LHCN-M2 (cell line): ENCODE measurements at places on chromosomes 6 and 20.
A peak's percentile ranks its signal among the peaks of the same experiment; 100 is the strongest.

GRCh38 chr6:2920671-2921112 lies 17.6 kb upstream of the SERPINB9 start:
- DNase-seq: no peak

DNA sequence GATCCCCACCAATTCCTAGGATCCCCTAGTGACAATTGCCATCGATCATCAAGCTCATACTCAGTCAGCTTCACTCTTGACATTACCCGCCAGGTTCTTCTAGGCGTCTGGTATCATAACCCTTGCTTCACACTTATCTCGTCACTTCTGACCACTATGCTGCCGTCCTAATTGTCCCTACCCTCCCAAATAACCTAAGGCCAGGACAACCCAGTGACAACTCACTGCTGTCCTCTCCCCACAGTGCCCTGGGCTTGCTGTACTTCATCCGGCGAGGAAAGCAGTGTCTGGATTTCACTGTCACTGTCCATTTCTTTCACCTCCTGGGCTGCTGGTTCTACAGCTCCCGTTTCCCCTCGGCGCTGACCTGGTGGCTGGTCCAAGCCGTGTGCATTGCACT lies 3.7 kb downstream of the SYS1 start:
- DNase-seq: no peak

DNA sequence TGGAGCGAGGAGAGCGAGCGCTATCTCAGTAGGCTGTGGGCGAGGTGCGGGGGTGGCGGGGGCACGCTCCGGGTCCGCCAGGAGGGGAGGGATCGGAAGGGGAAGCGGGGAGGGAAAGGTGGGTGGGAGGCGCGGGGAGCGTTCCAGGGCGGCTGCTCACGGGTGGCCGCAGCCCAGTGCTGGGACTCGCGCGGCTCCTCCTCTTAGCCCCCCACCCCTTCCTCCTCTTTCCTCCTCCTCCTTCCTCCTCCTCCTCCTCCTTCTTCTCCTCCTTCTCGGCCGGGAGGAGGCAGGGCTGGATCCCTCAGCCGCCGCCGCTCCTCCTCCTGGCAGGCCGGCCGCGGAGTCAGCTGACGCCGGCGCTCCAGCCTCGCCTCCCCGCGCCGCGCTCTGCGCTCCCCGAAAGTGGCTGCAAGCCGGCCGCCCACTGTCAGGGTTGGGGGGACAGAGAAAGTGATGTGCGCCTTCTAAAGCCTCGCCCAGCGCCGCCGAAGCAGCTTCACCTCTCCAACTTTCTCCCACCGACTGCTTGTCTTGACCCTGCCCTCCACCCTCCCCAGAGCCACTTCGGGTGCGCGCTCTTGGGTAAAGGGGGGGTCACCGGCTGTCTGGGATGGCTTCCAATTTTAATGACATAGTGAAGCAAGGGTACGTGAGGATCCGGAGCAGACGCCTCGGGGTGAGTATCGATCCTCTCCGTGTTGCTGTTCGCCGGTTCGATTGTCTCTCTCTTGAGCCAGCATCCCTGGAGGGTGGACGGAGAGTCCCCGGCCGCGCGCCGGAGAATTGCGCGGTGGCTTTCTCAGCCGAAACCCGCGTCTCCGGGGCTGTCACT lies at the start of gene DOK5:
TSS of gene DOK5 (plus strand) at position 260 of the 835 bp plus-strand sequence. CDS start at position 614, 354 bp downstream.
- peak; percentile 4 for DNase-seq

- peak; percentile 96 for DNase-seq
Measured at GRCh38 chr6:136403110-136403980, 113.7 kb upstream of the BCLAF1 start.

DNA sequence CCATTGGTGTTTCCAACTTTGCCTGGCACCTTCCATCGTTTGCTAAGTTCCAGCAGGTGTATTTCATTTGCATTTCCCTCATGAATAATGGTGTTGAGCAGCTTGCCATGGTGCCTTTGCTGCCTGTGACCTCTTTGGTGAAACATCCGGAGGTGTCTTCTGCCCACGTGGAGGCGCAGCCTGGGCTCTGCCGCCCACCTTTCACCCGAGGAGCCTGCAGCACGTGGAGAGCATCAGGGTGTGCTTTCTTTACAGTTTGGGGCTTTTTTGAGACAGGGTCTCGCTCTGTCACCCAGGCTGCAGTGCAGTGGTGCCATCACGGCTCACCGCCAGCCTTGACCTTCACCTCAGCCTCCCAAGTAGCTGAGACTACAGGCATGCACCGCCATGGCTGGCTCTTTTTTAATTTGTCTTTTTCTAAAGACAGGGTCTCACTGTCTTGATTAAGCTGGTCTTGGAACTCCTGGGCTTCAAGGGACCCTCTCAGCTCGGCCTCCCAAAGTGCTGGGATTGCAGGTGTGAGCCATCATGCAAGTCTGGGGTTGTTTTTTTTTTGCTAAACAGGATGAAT lies 3.0 kb upstream of the ADRM1 start:
- no peak for DNase-seq

DNA sequence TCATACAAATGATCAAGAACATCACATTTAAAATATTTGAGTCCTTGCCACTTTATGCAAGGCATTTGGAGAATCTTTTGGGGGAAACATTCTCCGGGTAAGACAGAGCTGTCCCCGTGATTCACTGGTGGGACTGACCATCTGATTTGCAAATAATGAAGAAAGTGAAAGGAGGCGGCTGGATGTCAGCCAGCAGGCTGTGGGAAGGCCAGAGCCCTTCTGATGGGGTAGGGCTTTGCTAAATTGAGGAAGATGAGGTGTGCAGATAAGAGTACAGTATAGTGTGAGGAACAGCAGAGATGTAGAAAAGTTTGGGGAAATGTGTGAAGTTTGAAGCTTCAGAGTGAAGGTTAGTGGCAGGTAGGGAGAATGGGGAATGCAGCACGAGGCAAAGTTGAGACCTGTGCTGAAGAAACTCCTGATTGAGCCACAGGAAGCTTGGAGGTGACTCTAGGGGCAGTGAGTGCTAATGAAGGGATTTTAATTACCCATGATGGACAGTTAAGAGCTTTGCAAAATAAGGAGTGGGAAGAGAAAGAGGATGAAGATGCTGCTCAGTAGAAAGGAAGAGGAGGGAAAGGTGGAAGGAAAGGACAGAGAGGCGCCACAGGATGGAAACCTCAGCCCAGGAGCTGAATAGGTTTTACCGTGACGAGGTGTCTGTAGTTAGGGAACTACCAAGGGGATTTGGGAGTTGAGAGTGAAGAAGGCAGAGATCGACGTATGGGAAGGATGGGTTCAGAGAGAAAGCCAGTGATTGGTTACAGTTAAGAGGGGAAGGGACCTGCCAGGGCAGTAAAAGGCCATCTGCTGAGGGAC lies 68.7 kb downstream of the SNX9 start:
- no peak for DNase-seq

DNA sequence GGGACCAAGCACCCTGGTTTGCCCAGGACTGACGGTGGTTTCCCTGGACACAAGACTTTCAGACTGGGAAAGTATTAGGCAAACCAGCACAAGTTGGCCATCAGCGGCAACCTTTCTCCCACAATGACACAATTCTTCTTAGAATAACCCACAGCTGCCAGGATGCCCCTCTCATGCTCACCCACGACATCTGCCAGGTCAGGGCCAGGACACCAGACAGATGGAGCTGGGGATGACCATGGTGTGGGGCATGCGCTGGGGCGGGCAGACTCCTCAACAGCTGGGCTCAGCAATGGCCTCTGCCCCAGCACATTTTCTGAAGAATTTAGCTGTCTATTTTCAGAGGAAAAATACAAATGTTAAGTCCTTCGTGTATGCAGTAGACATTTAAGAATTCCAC lies 226.4 kb downstream of the FNDC1 start:
- DNase-seq: no peak

DNA sequence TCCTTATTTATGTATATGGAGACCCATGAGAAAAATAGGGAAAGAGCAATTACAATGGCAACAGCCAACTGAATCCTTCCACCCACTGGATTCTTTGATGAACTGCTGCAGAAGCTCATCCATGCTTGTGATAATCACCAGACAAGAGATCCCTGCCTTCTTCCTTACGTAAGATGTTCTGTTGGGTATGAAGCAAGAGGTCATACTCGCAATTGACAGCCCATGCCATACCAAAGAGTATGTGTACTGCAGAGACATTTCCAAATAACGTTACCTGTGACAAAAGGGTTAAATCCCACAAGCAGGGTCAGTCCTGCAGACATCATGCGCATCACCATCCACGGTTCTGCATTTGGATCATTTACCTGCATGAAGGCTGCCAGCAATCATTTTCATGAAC lies 27.8 kb downstream of the ELOVL5 start:
- no peak for DNase-seq

DNA sequence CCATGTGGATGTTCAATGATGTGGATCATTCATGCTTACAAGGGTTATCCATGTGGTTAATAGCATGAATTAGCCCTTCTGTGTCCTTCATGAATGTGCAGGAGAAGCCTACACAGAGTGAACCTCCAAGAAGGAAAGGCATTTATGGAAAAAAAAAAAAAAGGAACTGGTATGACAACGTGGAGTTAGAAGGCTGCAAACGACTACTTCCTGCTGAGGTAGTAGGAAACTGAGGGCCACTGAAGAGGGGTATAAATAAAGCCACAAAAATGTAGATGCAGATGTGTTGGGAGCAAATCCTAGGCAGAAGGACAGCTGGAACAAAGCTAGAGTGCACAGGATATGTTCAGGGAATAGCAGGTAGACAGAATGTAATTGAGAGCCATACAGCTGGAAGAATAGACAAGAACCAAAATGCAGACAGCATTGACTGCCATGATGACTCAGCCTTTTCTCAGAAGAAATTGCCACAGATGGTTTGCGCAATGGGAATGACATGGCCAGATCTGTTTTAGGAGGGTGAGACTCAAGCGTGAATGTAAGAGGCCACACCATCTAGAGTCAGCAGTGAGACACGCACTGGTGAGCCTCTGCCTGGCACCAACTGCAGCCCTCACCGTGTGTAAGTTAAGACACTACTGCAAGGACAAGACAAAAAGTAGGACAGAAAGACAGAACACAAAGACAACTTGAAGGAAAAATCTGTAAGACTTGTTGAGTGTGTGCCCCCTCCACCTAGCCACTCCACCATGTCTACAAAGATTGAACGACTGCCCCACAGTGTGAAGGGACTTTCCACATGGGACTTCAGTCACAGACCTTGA lies 79.8 kb downstream of the KIF13A start:
- peak; percentile 99 for DNase-seq

DNA sequence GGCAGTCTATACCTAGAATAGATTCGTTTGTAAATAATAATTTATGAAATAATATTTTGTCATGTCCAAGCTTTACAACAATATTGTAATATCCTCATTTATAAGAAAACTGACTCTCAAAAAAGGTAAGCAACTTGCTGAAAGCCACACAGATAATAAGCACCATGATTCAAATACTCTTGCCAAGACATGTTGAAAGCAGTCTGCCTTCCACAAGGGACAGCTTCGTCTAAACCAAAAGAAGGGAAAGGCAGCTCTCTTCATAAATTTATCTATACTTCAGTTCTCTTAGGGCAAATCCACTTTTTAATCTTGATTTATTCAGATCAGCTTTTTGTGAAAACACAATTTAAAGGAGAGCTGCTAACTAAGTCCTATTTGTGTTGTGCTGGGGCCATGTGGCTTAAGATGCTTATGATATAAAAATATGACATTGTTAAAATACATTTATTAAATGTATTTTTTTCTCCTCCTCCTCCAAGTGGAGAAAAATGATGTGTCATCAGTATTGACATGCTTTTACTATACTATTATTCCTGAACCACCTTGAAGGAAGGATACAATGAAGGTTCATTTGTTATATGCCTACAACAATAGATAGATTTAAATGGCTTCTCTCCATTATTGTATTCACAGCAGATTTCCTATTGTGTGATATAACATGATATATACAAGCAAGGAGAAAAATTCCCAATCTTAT lies 737.0 kb downstream of the HDGFL1 start:
- no peak for DNase-seq

DNA sequence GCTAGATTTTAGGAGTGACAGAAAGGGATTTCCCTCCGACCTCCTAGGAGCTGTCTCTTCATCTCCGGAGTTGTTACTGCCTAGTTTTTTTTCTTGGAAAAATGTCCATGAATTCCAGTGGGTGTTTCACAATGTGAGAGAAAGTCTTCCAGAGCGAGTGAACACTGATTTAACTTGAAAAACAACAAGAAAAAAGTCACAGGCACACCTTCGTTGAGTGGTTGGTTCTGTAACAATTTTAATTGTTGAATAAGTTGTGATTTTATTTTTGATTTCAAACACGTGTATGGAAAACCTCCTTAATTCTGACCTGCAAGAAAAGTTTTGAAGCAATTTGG lies 2.9 kb downstream of the TFAP2C start:
- no peak for DNase-seq

GRCh38 chr6:14309951-14310445 lies 192.4 kb downstream of the CD83 start:
- no peak for DNase-seq

- no peak for DNase-seq
Measured at GRCh38 chr6:56756791-56757587, 114.3 kb upstream of the DST start.

- DNase-seq: no peak
Measured at GRCh38 chr20:43397147-43397546, 60.5 kb upstream of the SRSF6 start.

- peak; percentile 36 for DNase-seq
Measured at GRCh38 chr6:11198663-11199603, 33.5 kb downstream of the NEDD9 start.

DNA sequence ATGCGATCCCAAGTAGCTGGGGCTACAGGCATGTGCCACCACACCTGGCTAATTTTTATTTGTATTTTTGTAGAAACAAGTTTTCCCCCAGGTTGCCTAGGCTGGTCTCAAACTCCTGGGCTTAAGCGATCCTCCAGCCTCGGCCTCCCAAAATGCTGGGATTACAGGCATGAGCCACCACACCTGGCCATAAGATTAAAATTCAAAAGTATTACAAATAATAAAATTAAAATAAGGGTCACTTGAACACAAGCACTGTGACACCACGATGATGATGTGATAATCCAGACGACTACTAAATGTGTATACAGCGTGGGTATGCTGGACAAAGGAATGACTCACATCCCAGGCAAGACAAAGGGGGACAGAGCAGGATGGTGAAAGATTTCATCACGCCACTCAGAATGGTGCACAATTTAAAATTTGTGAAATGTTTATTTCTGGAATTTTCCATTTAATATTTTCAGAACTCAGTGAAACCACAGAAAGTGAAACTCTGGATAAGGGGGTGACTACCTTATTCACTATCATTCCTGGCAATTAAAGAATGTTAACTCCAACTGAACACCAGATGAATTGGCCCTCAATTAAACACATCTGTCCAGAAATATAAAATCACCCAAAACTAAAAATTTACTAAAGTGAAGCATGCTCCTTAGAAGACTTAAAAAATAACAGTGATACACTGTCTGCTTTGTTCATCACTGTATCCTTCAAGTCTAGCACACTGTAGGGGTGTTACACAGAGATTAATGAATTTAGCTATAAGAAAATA lies 13.1 kb downstream of the B4GALT5 start:
- DNase-seq: peak; percentile 81

GRCh38 chr20:49384437-49385434 lies 97.7 kb downstream of the KCNB1 start:
- peak; percentile 60 for DNase-seq
